ENCODE measurements at places on chromosomes 2 and 18. TPM values are rescaled to one million over a fixed set of nuclear protein-coding genes. Genes with fewer than 3 reads are reported as not detected.

GRCh38 chr18:49911427-49911826, 98.1 kb upstream of the ACAA2 start:
- DNase-seq: no peak

MAB21L4 gene
- total RNA-seq: not detected

DNA sequence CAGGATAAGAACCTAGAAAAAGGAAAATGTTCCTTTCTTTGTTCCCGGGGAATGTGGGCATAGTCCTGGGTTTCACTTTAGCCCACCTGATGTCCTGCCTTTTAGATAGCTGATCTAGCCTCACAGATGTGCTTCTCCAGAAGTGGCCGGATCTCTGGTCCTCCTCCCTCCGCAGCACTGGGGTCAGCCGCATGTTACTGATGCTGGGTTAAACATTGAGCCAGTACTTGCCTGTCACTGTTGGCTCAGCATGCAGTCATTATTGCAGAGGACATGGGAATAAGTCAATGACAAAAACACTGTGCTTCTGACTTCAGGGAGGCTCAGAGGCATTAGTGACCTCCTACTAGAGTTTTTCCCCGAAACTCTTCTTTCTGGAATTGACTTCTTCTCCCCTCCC, 27.6 kb downstream of the NCK2 start:
- no peak for DNase-seq

GRCh38 chr18:55318951-55319441, 269.0 kb downstream of the TCF4 start:
- DNase-seq: no peak

MC2R gene
- not detected for total RNA-seq

GRCh38 chr2:237653776-237654558, 26.6 kb downstream of the LRRFIP1 start:
- no peak for DNase-seq

FBXO36 gene
- 2.1 TPM for total RNA-seq

CCDC74B gene
- total RNA-seq: 0.99 TPM

GRB14 gene
- total RNA-seq: not detected

- no peak for DNase-seq
Measured at GRCh38 chr2:129907256-129907998, 72.0 kb upstream of the RAB6C start.

DNA sequence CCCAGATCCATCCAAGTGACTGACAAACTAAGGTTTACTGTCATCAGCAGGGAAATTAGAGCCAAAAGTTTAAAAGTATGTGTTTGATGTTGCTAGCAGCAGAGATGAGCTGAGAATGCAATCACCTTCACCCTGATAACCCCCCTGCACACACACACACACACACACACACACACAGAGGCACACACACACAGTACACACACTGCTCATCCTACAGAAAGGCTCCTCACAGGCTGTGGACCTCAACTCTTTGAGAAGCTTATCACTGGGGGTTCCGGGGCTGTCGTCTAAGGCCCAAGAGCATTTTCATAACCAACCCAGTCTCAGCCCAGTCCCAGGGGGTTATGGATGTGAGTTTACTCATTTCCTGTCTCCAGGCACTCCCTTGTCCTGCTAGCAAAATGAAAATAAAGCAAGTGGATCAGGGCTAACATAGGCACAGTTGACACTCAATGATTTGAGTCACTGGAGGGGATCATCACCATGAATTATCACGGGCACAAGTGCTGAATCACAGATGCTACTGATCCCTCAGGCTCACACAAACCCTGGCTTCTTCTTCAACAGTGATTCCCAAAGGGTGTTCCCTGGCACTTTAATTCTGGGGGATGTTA, 76.6 kb downstream of the ALK start:
- DNase-seq: no peak

COL3A1 gene
- total RNA-seq: 0.12 TPM

DNA sequence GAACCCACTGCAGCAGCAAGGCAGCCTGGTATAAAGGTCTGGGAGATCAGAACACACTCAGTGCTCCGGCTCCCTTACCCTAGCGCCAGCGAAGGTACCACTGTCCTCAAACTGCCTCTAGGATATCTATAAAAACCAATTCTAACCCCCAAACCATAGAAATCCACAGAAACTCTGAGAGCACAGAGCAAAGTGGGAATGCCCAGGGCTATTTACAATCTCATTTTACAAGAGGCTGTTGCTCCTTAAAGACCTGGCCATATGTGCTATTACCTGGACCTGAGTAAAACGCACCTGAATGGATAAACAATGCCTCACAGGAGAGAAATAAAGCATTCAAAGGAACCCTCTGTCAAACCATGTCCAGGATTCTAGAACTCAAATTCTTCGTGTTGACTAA, 4.3 kb downstream of the STK39 start:
- no peak for DNase-seq

RAB27B gene
- 0.19 TPM for total RNA-seq

DNA sequence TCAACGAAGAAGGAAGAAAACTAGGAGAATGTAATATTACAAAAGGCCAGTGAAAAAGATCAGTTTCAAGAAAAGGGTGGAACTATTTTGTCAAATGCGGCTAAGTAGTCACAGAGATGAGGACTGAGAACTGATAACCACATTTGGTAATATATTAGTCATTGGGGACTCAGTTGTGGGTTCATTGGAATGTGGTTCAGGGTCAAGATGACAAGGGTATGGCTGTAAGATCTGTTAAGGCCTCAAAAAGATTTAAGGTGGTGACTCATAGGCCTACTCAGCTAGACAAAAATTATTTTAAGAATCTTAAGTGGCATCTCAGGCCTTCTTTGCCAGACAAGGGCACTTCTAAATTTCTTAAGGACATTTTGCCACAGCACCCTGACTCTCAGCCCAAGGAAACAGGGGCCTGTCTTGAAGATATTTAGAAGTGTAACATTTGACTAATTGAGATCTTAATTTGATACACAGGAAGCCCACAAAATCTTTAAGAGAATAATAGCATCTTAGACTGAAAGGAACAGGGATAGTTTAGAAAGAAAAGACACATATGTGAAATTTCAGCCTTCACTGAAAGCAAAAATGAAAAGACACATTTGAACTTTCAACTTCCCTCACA, 81.3 kb downstream of the STRADB start:
- peak; percentile 52 for DNase-seq

DNA sequence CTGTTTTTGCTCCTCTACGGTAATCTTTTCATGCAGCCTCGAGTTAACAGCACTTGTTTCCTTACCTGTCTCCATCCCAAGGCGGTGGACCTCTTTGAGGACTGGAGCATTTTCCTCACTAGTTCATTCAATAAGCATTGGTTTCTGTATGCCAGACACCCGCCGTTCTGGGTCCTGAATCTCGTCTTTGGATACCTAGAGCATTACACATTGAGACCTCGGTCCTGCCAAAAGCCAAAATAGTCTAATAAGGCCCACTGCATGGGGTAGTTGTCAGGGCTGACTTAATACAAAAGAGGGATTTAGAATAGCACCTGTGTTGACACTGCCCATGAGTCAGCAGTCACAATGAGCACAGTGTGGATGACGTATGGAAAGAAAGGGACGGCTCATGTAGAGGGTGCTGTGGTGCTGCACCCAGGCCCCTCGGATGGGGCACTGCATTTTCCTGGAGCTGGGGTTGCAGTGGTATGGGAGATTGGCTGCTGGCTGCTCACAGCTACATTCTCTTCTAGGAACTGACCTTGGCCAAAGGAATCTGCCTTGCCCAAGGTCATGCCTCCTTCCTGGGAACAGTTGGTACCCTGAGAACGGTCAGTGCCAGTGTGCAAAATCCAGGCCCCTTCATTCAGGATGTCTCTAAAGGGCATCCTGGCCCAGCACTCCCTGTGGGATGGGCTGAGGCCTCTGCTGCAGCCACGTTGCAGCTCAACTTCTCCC, 126.9 kb upstream of the NCK2 start:
- DNase-seq: no peak

- no peak for DNase-seq
Measured at GRCh38 chr2:162030363-162031190, 43.4 kb downstream of the DPP4 start.

PSMA8 gene
- 0.81 TPM for total RNA-seq

DNA sequence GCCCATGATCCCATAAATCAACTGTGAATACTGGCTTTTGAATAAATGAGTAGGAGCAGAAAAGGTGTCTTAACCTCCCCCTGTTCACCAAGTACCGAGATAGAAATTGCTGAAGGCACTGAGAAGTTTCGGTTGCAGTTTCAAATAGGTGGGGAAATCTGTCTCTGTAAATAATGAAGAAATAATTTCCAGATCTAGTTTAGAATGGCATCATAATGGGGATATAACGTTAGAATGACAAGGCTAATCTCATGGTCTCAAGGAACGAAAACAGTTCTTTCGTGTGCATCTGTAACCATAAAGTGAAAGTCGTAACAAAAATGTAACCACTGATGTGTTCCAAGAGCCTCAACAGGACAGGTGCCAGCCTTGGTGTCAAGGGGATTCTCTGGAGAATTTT, 49.9 kb upstream of the TMEM18 start:
- DNase-seq: no peak

DNA sequence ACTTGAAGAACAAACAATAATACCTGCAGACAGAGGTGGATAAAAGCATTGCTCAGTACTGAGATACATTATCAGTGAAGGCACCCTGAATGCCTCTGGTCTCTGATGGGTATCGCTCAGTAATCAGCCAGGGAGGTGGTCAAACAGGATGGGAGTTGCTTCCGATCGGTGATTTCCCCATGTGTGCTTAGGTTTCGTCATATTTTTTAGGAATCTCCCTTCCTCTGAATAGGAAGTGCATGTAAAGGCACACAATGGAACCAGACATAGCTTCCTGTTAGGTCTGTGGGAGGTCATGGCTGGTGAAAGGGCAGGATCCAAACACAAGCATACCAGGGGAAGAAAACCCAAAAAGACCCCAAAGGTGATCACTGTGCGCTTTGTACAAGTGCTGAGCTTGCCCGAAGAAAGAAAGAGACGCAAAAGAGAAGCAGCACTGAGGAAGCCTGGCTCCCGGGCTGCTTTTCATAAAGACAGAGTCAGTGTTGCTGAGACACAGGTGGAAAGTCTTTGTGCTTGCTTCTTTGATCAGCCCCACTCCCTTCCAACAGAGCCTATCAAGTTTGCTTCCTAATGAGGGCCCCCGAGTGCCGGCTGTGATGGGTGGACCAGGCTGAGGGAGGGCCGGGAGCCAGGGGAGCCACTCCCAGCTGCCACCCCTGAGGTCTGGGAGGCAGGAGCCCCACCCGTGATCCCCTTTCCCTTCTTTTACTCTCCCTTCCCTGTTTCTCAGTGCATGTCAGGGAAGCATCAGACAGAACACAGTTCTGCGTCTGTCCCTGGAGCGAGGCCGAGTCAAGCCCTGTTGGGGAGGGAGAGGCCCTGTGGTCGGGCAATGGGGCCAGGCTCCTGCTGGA, 138.2 kb downstream of the SH3RF3 start:
- DNase-seq: no peak

DNA sequence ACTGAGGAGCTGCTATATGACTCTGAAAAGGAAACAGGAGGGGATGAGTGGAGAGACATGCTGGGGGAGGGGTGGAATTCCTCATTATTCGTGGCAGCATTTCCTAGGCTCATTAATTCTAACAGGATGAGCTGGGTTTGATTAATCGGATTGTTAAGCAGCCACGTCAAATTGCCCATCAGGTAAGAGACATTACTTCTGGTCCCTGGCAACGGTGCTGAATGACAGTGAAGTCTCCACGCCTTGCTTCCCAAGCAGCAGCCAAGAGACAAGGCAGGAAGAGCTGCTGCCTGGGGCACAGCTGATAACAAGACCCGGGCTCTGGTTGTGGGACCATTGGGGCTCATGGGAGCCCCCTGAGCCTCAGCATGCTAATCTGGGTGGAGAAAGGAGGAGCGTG, 86.6 kb downstream of the MARCHF4 start:
- no peak for DNase-seq

All from activated T-cell treated with anti-CD3 and anti-CD28 coated beads, Interleukin-2, amount 50 U/mL, for 72 hours (primary cell).